Epithelial cell of esophagus (primary cell): ENCODE measurements at places on chromosomes 4 and X.

GRCh38 chr4:56464581-56464980 lies 2.8 kb upstream of the SRP72 start:
- no peak for DNase-seq

GRCh38 chrX:519741-520140 lies 110.8 kb upstream of the SHOX start:
- DNase-seq: no peak

- DNase-seq: peak; percentile 72
Measured at GRCh38 chrX:110741213-110741796, 54.3 kb downstream of the CHRDL1 start.

DNA sequence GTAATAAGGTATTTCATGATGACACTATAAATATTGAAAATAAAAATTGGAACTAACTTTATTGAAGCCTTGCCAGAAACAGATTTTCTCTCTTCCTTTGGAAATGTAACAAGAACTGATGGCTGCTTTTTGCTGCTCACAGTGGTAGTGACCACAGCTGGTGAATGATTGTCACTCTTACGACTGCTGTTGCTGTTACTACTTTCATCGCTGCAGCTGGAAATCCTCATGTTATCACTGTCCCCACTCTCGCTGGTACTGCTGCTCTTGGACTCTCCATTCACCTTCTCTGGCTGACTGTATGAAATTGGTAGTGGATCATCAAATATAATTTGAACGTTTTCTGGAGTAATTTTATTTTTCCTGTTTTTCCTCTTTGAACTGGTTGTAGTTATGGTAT lies 28.5 kb upstream of the COX18 start:
- no peak for DNase-seq

- DNase-seq: no peak
Measured at GRCh38 chrX:3119376-3119775, 78.1 kb downstream of the ARSF start.

DNA sequence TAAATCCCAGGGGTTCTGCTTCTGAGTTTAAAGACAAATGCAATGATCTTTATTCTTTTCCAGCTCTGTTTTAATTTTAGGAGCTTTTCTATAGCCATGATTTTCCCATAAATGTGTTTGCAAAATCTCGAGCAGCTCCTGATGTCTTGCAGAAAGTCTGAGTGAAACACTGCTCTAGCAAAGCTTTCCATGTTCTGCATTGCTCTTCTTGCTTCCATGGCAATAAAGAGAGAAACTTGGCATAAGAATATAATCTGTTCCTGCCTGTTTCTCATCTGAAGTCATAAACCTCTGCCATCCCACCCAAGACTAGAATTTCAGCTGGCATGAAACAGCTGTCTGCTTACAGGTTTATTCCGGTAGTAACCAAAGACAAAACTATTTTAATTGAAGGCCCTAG lies 254.5 kb downstream of the SPRY1 start:
- no peak for DNase-seq

DNA sequence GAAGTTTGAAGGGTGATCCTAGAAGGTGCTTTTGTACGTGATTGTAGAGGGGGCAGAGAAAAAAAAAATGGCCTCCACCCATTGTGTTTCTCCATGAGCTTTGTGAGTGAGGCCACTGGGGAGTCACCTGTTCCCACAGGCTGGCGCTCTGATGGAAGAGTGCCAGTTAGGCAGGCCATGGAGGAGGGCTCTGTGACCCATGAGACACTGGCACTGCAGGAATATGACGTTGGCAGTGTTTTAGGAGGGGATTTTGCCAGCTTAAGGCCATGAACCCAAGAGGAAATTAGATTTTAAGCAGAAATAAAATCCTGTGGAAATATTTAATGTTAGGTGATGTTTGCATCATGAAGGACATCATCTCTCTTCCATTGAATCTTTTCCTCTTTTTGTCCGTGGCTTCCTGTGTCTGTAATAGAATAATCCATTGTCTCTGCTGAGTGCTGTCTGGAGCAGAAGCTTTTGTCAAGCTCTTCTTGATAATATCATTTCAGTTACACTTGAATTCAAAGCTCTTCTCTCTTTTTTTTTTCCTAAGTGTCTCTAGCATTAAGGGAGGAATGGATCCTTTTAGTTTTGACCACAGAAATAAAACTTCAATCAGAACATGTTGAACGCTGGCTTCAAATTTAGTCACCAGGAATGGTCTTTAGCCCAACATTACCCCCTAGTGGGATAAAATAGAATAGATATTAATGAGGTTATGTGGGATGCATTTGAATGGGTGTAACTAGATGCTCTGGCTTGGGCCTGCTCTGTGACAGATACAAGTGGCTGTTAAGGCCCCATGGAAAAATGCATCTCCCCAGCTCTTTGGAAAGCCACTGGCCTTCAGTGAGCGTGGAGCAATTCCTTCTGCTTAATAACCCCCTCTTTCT lies 41.0 kb upstream of the UCP1 start:
- DNase-seq: peak; percentile 48

DNA sequence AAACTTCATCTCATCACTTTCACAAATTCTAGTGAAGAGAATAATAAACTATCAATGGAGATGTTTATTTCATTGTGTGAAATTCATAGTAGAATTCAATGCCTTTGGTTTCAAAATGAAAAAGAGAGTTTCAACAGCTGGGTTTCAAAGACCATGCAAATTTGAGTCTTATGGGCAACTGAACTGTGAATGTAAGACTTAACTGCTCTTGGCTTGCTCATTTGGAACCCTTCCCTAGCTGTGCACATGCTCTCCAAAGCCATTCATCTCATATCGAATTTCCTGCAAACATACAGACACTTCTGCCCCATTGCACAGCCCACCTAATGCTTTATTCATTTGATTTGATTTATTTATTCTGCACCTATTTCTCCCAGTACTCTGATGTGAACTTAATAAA lies 154.5 kb downstream of the GRXCR1 start:
- no peak for DNase-seq

GRCh38 chrX:43500996-43501694 lies 155.0 kb upstream of the MAOA start:
- peak; percentile 55 for DNase-seq

GRCh38 chr4:7199129-7199725 lies 6.9 kb downstream of the SORCS2 start:
- no peak for DNase-seq

DNA sequence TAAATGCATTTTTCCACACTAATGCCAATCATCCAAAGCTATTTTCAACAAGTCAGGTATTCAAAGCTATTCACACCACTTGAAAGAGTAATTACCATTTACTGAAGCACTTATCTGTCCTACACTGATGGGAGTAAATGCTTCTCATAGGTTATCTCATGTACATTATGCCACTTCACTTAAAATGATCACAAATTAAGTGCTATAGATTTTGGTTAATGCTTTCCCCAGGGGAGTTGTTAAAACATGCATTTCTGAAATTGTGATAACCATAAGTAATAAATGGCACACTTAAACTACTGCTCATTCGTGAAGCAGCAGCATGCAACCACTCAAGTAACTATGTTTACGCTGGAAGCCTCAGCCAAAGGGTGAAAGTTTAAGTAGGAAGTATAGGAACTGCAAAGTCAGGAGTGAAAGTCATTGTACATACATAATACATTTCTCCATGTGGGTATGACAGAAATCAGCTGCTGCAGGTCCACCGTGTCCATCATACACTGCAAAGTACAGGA lies 6.6 kb downstream of the PPM1K start:
- DNase-seq: no peak

DNA sequence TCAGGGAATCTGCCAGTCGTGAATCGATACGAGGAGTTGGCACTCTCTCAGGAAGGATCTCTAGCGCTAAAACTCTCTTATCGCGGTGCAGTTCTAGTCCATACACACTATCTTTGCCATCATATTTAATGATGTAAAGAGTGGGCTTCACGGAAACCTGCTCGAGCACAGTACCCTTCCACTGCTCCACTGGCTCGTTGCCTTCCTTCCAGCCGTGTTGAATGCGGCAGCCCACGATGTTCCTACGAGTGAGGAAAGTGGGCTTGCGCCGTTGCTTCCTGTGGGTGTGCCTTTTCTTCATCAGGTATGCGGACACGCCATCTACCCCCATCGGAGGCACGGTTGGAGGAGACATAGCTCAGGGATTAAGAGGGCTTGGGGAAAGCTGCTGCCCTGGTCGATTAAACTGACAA lies 661 bp downstream of the SPIN4 start:
- peak; percentile 30 for DNase-seq

DNA sequence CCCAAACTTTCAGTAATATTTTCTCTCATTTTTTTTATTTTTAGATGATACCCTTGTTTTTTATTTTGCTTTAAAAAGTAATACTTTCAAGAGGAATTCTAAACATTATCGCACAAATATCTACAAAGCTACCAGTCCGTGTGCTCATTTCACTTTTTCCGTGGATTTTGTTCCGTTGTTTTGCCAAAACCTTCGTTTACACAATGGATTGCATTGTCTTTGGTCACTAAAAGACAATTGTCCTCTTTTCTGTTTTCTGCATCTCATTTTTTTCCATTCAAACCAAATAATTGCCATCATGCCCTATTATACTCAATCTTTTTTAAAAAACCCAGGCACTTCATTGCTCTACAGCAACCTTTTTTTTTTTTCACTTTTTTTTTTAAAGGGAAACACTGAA lies 214.9 kb downstream of the CXXC4 start:
- DNase-seq: no peak

GRCh38 chrX:4944767-4945166 lies 1231.3 kb upstream of the PRKX start:
- no peak for DNase-seq

- no peak for DNase-seq
Measured at GRCh38 chr4:8940792-8941491, 69.3 kb upstream of the HMX1 start.

- no peak for DNase-seq
Measured at GRCh38 chr4:165184220-165184619, 23.1 kb upstream of the KLHL2 start.

DNA sequence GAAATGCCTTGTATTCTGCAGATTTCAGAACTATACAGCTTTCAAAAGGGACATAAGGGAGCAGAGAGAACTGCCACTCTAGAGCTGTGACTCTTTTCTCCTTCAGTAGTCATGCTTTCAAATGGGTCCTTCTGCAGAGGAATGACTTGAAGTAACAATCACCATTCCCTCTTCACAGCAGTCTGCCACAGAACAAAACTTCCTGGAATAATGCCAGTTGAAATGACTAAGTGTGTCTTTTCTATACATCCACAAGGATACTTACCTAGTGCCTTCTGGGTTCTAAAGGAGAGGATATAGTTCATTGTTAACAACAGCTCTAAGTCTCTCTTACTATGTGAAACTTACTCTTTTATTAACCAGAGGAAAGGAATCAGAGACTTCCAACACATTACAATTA lies 515.4 kb upstream of the ATOH1 start:
- DNase-seq: peak; percentile 69

- DNase-seq: peak; percentile 58
Measured at GRCh38 chr4:31360786-31361185, 640.6 kb downstream of the PCDH7 start.

DNA sequence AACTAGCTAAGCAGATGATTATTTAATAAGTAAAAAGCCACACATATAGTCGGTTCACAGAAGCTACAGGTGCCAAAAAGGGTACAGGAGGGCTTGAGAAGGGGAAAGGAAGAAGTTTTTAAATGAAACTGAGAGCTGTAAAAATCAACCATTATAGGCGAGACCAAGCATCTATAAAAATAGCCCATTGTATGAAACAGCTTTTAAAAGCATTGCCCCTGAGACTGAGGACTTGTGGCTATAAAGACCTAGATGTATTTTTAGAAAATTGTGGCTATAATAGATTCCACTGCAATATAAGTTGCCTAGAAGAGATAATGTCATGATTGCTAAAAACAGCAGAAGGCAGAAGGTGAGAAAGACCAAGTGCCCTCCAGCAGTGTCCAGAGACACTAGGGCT lies 15.0 kb upstream of the TTC29 start:
- DNase-seq: no peak

DNA sequence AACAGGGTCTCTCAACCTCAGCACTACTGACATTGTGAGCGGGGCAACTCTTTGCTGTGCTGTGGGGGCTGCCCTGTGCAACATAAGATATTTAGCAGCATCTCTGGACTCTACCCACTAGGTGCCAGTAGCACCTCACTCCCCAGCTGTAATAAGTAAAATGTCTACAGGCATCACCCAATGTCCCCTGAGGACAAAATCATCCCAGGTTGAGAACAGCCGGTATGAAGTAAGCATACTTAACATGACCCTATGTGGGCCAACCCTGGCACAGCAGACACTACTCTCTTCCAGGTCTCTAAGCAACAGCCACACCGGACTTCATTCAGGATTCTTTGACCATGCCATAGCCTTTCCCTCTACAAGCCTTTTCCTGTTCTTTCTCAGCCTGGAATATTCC lies 10.5 kb upstream of the MGST2 start:
- DNase-seq: peak; percentile 80

DNA sequence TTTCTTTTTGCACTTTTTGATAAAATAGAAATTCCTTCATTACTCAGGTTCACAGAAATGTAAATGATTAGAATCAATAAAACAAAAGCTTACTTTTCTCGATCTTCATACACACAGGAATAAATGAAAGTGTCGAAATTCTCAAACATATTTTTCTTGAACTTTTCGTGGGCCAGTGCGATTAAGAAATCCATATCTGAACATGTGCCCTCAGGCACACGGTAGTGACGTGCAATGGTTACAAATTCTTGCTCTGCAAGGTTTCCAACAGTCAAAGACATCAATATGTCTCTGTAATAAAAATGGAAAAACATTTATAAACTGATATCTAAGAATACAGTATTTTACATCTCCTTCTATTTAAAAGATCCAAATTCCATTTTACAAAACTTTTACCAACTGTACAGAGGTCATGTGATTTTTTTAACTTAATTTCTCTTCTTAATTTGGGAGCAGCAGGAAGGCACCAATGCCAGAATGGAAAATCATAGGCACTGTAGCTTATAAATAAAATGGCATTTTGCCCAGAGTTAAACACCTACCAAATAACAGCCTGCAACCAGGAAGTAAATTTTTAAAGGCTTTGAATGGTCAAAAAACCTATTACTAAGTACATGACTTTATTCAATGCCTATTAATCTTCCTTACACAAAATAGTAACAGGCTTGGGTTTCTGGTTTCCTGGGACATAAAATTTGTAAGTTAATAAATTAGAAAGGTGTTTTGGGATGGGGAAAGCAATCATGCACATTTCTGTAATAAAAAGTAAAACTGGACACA lies 165.0 kb downstream of the EFHC2 start:
- DNase-seq: peak; percentile 41

DNA sequence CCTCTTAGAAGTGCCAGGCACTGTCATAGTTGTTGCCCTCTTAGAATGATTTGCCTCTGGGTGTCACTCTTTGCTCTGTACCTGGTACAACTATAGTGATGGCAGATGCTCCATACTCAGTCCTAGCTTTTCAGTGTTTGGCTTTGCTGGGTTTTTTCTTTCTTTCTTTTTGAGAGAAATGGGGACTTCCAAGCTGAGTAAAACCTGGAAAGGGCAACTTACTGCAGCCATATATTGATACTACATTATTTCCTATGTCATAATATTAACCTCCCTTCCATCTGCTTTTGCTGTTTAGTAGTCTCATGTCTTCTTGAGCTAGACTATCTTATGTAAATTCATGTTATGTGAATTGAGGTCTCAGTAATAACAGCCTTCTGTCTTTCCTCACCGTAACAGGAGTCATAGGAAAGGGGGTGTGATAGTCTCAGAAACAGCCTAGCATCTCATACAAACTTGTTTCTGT lies 49.0 kb downstream of the NIPAL1 start:
- DNase-seq: no peak
